ENCODE measurements at places on chromosomes 1 and 21. TPM values are rescaled to one million over a fixed set of nuclear protein-coding genes. Genes with fewer than 3 reads are reported as not detected.

The CASQ2 gene
- total RNA-seq, result 879 TPM

The REN gene
- total RNA-seq, result not detected

The AIM2 gene
- total RNA-seq, result 0.57 TPM

The NFASC gene
- total RNA-seq, result 11.6 TPM

The PTPRF gene
- 7.0 TPM for total RNA-seq

The ST6GALNAC5 gene
- total RNA-seq, result 0.62 TPM

The DCST1 gene
- total RNA-seq, result not detected

The ERG gene
- 19.3 TPM for total RNA-seq

The FLG2 gene
- total RNA-seq, result not detected

The LRRC53 gene
- total RNA-seq, result not detected

The UQCRHL gene
- 6.0 TPM for total RNA-seq

The IFI6 gene
- total RNA-seq, result 34.5 TPM

The CATSPERE gene
- 0.50 TPM for total RNA-seq

The SH2D1B gene
- 0.40 TPM for total RNA-seq

The DPT gene
- 35.3 TPM for total RNA-seq

The LCE1F gene
- total RNA-seq, result not detected

The SHISAL2A gene
- not detected for total RNA-seq

Data from left ventricle myocardium superior (tissue), 1 donor.